Uterus (tissue), 4 donors: ENCODE measurements at places on chromosomes 12 and 14. TPM values are rescaled to one million over a fixed set of nuclear protein-coding genes. Genes with fewer than 3 reads are reported as not detected.

The KRT83 gene
- not detected for total RNA-seq

The PTHLH gene
- total RNA-seq = 1.5 TPM

The NTF3 gene
- 0.26 TPM for total RNA-seq

The LLPH gene
- 7.4 TPM for total RNA-seq

The ITGA7 gene
- total RNA-seq = 6.8 TPM

The LALBA gene
- total RNA-seq = not detected

The SERPINA5 gene
- total RNA-seq = under 0.01 TPM

The LTBR gene
- 94.0 TPM for total RNA-seq

The RPAP3 gene
- 25.6 TPM for total RNA-seq

The PLEKHD1 gene
- total RNA-seq = not detected

The NPFF gene
- total RNA-seq = not detected

The COX8C gene
- not detected for total RNA-seq

The MDGA2 gene
- not detected for total RNA-seq

The CDKN1B gene
- total RNA-seq = 93.7 TPM

The C12orf50 gene
- total RNA-seq = 7.7 TPM

The STAC3 gene
- total RNA-seq = 1.0 TPM

The TMTC3 gene
- total RNA-seq = 86.5 TPM

The SPATS2 gene
- total RNA-seq = 28.2 TPM

The LPAR5 gene
- not detected for total RNA-seq

The CCDC197 gene
- total RNA-seq = not detected

The BCL7A gene
- total RNA-seq = 12.2 TPM

The TOMM20L gene
- total RNA-seq = not detected

The PIK3C2G gene
- 0.34 TPM for total RNA-seq

The MYH7 gene
- not detected for total RNA-seq

The IGF1 gene
- total RNA-seq = 161 TPM

The OR9K2 gene
- not detected for total RNA-seq

The PPP1R36 gene
- total RNA-seq = 1.2 TPM

The MUCL1 gene
- total RNA-seq = not detected

The SLCO1B1 gene
- not detected for total RNA-seq

The AICDA gene
- not detected for total RNA-seq

The FLVCR2 gene
- total RNA-seq = 2.9 TPM

The ZFYVE1 gene
- total RNA-seq = 14.7 TPM

The OTX2 gene
- total RNA-seq = not detected

The FAM181A gene
- not detected for total RNA-seq

The KRT6C gene
- total RNA-seq = not detected

The LYZ gene
- total RNA-seq = 7.4 TPM

The SDSL gene
- 3.0 TPM for total RNA-seq

The CLEC9A gene
- not detected for total RNA-seq

The ASPG gene
- 0.51 TPM for total RNA-seq

The FIGNL2 gene
- total RNA-seq = not detected

The TIMM9 gene
- 24.1 TPM for total RNA-seq

The GLIPR1L1 gene
- not detected for total RNA-seq

The C12orf57 gene
- 2,496 TPM for total RNA-seq

The KCNA5 gene
- 2.7 TPM for total RNA-seq

The ST8SIA1 gene
- 11.2 TPM for total RNA-seq

The EXOC3L4 gene
- total RNA-seq = 5.6 TPM
